ENCODE measurements at places on chromosomes 11 and 22.

DNA sequence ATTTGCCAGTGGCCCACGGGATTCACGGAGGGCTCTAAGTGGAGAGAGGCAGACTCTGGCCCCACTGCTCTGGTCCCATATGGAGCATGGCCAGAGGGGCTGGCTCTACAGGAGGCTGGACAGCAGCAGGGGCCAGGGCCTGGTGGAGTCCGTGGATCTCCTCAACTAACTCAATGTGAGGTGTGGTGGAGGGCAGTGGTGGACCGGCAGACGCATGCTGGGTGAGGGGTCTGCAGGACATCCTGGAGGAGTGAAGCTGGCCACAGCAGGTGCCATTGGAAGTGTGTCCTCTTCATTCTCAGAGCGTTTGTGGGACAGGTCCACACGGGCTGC is 15.6 kb downstream of the IGF2 start:
- no peak for DNase-seq

DNA sequence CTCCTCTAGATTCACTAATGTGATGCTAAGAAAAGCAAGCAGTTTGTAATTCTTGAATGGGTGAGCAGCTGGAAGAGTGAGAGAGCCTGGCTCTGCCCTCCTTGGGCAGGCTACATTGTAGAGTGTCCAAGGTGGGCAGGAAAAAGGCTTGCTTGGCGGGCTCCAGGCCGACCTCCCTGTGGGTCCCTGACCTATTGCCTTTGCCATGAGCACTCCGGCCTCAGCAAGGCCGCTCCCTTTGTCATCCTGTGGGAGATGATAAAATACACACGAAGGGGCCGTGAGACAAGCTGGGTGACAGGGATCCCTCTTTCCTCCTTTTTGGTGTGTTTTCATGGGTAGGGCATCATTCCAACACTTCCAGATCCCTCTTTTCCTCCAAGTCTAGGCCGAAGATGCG is 41.8 kb downstream of the TIMP3 start:
- DNase-seq: no peak

DNA sequence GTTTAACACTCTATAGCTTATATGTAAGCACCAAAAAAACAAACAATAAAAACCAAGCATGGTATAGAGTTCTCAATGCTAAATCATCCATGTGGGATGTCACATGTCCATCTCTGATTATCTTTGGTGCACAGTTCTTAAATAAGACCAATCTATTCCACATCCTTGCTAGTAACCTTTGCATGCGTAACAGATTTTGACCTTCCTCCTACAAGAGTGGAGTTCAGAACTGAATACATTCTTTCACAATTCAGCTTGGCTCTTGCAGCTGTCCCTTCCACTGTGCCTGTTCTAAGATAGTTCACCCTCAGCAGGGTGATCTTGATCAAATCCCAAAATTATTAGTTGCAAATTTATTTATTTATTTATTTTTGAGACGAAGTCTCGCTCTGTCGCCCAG is 21.1 kb downstream of the PRR14L start:
- DNase-seq: no peak

- DNase-seq: no peak
These were observed 19.7 kb upstream of the DNAJB13 start for GRCh38 chr11:73931039-73931645.

DNA sequence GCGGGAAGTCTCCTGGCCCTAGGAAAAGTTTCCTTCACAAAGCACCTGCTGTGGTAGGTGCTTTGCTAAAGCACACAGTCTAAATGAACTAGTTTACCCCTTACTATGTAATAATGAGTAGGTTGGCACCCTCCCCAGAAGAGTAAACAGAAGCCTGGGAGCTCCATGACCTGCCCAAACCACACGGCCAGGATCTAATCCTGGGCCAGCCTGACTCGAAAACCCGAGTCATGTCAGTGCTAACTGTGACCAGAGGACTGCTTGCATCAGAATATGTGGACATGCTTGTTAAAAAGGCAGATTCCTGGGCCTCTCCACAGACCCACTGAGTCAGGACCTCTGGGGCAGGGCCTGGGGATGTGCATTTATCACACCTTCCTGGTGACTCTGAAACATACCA is 67.7 kb downstream of the PANX1 start:
- DNase-seq: no peak

DNA sequence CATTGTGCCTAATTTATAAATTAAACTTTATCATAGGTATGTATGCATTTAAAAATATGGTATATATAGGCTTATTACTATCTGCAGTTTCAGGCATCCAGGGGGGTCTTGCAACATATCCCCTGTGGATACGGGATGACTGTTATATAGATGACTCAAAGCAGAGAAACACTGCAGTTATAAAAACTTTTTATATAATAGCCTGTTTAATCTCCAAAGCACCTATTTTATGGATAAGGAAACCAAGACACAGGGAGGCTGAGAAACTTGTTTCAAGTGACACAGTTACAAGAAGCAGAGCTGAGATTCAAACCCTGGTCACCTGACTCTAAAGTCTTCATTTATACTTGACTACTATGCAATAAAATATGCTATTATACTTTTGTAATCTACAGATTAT is 897.7 kb downstream of the KCNA4 start:
- DNase-seq: no peak

GRCh38 chr11:36345535-36346141 is 49.5 kb downstream of the PRR5L start:
- no peak for DNase-seq

DNA sequence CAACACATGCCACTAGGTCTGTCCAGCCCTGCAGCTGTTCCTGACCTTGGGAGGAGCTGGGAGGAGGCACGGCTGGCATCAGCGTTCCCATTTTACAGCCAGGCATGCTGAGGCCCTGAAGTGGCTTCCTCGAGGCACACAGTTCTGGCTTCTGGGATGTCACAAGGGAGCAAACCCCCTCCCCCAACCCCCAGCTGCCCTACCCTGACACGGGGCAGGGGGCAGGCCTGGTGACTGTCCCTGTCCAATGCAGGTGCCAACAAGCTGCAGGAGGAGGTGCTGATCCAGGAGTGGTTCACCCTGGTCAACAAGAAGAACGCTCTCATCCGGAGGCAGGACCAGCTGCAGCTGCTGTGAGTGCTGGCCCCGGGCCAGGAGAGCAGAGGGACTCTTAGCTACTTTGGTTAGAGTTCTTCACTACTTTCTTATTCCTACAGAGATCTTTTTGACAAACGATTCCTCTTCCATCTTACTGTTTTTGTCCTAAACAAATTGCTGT is 5.3 kb downstream of the KCNK7 start:
- no peak for DNase-seq

DNA sequence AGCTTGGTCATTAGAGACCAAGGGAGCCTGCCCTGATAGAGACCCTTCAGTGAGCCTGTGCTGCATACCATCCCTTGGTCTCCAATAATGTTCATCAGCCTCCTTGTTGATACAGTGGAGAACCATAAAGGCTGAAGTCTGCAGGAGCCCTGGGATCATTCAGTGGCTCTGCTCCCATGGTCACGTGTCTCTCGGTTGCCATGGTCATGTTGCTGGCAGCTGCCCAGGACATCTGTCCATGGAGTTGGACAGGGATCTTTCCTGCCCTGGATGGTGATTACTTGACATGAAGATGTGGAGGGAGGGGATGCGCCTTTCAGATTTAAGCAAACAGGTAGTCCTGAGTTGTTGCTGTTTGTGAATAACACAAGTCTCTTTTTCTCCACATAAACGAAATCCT is 38.2 kb downstream of the CYB5R2 start:
- DNase-seq: no peak

GRCh38 chr22:25112538-25113253 is 87.0 kb upstream of the CRYBB3 start:
- no peak for DNase-seq

DNA sequence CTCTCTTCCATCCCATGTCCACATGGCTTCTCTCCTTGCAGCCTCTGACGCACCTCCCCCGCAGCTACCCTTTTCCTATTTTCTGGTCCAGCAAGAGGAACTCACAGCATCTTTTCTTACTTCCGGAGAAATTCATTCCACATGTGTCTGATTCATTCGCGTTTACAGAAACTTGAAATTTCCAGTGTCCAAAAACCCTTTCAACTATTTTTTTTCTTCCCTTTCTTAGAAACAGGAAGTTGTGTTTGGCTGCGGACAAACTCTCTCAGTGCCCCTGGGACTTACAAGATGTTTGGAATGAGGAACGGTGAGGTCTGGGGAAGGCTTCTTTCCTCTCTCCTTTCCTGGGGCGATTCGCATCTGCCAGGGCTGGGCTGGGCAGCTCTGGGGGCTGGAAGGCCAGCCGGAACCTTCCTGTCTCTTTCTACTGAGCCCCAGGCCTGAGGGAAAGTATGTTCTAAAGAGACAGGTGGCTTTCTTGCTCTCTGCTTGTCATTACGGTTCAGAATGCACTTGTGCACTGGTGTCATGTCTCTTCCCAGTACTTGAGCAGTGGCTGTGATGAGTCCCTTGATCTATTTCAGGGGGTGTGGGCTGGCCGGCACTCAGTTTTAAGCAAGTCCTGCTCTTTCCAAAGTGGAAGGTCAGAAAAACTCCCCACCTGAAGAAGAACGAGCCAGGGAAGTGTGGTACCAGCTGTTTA is 27.5 kb downstream of the ADAMTS8 start:
- no peak for DNase-seq

DNA sequence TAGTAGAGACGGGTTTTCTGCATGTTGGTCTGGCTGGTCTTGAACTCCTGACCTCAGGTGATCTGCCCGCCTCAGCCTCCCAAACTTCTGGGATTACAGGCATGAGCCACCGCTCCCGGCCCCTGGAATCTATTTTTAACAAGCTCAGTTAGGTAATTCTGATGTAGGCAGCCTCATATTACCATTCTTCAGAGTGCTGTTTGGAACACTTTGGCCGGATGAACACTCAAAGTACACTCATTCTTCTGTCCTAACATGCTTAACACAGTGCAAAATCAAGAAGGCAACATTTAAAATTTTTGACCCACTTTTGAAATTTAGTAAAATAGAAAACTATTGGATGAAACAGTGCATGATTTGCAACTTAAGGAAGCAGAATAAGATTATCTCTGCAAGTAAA is 586.7 kb upstream of the CHORDC1 start:
- no peak for DNase-seq

GRCh38 chr11:35111161-35112055 is 27.6 kb upstream of the CD44 start:
- no peak for DNase-seq

DNA sequence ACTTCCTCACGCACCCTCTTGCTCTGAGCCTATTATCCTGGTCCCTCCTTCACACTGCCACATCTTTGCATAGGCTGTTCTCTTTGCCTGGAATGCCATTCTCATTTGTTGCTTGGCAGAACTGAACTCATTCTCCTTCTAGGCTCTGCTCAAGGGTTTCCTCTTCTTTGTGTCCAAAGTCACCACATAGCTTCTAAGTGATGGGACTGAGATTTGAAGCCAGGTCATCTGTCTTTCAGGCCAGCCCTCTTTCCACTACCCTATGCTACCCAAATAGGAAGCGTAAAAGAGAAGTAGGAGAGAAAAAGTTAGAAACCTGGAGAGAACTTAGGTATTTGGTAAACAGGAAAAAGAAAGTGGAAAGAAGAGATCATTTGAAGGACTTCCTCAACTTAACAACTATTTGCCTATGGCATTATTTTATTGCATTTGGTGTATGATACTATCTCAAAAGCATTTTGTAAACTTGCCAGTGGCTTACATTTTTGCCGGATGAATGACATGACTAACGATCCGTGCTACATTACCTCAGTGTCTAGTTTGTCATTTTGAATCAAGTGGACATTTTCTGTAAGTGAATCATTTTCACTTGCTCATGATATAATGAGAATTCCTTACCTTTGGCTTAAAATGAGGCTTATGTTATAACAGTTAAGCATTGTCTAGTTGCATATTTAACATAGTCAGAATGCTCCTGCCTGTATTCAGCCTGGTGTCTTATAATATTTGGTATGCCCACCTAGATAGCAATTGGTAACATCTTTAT is 18.5 kb downstream of the NF2 start:
- DNase-seq: no peak

DNA sequence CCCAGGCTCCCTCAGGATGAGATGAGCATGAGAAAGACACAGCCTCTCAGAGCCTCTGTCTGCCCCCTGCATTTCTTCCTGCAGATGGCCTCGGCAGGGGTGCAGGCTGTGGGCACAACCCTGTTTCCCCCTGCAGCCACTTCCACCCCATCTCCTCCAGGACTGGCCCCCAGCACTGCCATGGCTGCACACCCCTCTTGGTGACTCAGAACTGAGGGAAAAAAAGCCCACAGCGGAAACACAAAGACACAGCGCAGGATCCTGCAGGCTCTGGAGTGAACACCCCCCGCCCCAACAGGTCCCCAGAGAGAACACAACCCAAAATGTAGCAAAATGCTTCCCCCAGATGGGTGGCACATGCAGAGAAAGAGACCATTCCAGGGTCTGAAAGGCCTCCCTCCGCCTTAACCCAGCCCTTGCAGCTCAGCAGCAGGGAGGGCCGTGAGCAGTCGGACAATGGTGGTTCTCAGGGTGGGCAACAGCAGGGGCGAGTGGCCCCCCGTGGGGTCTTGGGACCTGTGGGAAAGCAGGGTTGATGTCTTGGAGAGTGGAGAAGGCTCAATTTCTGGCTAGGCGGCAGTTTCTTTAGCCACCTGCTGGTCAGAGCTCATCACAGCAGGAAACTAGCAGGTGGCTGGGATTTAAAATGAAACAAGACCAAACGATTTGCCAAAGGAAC is 8.0 kb downstream of the TUBGCP6 start:
- DNase-seq: no peak

DNA sequence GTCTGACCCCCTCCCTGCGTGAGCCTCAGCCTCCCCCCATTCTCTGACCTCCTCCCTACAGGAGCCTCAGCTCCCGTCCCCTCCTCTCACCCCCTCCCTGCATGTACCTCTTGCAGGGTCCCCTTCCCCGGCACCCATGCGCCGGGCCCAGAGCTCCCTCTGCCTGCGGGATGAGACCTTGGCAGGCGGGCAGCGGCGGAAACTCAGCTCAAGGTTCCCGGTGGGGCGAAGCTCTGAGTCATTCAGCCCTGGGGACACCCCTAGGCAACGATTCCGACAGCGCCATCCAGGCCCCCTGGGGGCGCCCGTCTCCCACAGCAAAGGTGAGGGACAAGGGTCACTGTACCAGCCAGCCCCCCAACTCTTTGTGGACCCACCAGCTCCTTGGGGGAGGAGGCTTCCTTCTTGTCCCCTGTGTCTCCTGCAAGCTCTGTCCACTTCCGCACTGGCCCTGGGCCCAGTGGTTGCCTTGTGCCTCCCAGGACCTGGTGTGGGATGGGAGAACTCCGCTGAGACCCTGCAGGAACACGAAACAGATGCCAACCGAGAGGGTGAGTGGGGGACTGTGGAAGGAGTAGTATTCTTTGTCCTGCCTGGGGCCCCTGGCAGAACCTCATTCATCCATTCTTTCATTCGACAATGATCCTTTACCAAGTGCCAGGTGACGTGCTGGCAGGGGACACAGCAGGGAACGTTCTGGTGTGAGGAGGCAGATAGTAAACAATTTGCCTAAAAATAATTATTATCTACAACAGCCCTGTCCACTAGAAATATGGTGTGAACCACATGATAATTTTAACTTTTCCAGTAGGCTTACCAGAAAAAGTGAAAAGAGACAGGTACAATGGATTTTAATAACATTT is 3.7 kb upstream of the RPS6KA4 start:
- peak; percentile 38 for DNase-seq

- no peak for DNase-seq
These were observed 162.1 kb downstream of the MN1 start for GRCh38 chr22:27639248-27640086.

Data from activated gamma-delta T cell treated with Interleukin-2 at 50 U/mL for 16 hours (primary cell).